Esophagus mucosa (tissue), 1 donor: ENCODE measurements at places on chromosomes 7 and 10. TPM values are rescaled to one million over a fixed set of nuclear protein-coding genes. Genes with fewer than 3 reads are reported as not detected.

Gene SLC18A3
- not detected for total RNA-seq

GRCh38 chr7:28703037-28703765 lies 254.9 kb downstream of the TRIL start:
- ATAC-seq, result no peak

DNA sequence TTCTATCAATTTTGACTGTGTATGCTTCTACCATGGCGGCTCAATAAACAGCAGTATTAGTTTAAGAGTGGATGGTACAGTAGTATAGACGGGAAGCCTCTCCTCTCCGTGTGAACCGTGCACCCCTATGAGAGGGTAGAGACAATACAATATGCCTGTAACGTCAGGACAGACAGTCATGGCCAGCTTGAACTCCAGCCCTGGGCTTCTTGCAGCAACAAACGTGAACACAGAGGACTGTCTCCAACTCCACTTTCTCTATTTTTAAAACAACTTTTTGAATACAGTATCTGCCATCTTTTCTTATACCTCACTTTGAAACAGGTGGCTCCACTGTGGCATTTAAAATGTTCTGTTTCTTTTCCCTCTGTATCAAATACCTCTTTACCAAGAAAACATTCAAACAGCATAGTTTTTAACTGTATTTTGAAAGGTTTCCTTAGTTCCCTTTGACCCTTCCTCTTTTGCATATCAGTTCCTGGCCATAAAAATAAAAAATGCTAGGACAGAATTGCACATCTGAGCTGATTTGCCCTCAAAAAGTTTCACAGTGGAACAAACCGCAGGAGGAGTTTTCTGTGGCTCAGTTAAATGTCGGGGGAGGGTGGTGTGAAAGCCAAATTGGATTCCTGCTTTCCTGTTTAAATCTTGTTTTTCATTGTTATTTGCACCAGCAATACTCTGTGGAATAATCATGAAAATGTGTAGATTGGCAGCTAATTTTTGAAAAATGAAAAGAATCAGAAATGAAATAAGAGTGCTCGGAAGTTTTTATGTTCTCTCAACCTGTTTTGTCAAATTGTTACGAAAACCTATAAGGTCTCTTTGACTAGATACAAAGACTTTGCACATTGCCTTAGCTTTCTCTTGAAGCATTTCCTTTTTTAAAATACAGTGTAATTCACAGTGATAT lies 8.0 kb downstream of the IKZF1 start:
- no peak for ATAC-seq

GRCh38 chr10:2342206-2342605 lies 604.9 kb upstream of the ADARB2 start:
- ATAC-seq, result no peak

GRCh38 chr10:49096890-49097445 lies 18.4 kb downstream of the VSTM4 start:
- no peak for ATAC-seq

Gene DGKB
- total RNA-seq, result 0.08 TPM

DNA sequence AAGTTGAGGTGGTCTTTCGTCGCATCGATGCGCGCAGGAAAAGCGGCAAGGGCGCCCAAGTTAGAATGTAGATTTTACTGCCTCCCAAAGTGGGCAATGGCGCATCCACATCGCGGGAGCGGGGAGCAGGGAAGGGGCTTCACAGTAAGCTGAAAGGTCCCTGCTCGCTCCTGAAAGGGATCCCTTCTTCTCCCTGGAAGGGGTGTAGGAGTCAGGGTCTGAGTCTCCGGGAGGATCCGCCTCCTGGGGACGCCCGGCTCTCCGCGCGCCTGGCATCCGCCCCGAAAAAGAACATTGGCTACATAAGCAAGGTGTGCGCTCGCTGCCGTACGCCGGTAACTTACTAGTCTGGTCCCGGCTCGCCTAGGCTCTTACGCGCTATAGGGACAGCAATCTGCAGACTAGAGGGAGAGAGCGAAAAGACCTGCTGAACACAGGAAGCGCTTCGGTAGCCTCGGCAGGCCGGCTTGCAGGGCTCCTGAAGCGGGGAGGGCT lies 804 bp downstream of the UNC5B start:
- peak; percentile 59 for ATAC-seq

DNA sequence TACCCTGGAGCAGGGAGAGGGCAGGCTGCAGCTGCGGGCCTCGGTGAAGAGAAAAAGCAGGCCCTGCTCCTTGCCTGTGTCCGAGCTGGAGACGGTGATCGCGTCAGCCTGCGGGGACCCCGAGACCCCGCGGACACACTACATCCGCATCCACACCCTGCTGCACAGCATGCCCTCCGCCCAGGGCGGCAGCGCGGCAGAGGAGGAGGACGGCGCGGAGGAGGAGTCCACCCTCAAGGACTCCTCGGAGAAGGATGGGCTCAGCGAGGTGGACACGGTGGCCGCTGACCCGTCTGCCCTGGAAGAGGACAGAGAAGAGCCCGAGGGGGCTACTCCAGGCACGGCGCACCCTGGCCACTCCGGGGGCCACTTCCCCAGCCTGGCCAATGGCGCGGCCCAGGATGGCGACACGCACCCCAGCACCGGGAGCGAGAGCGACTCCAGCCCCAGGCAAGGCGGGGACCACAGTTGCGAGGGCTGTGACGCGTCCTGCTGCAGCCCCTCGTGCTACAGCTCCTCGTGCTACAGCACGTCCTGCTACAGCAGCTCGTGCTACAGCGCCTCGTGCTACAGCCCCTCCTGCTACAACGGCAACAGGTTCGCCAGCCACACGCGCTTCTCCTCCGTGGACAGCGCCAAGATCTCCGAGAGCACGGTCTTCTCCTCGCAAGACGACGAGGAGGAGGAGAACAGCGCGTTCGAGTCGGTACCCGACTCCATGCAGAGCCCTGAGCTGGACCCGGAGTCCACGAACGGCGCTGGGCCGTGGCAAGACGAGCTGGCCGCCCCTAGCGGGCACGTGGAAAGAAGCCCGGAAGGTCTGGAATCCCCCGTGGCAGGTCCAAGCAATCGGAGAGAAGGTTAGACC lies 138.0 kb upstream of the STK17A start:
- ATAC-seq, result peak; percentile 33

Gene TMEM139
- 0.44 TPM for total RNA-seq

- no peak for ATAC-seq
These were observed 457.3 kb upstream of the NFE2L3 start for GRCh38 chr7:25694699-25695098.

Gene MRPL32
- 41.2 TPM for total RNA-seq

Gene LIPF
- not detected for total RNA-seq

Gene PILRA
- 2.7 TPM for total RNA-seq

GRCh38 chr7:29563590-29564495 lies at the start of gene PRR15:
TSS of gene PRR15 (plus strand) at chr7:29563835. CDS start at chr7:29566330, 2,495 bp downstream.
- peak; percentile 74 for ATAC-seq

DNA sequence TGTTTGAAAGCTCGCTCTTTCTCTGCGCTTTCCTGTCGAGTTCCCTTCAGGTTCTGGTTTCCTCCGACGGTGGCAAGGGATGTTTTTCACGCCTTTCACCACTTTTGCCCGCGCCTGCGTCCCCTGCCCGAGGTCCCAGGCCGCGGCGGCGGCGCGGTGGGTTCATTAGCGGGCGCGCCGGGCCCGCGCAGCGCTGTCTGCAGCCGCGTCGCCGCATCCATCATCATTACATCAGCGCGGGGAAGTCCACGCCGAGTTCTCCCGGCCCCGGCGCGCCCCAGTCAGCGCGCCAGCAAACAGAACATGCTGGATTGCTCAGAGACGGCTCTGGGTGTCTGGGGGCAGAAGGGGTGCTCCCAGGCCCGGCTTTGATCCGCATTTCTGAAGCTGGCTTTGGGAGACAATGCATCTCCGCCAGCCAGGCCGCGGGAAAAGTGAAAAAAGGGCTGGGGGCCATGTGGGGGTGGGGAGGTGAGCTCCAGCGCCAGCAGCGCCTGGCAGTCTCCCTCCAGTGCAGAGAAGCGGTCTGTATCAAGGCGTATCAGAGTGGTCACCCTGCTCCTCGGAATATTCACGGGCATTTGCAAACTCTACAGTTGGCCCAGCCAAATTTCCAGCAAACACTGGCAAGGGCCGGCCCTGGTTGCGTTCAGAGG lies 8.9 kb downstream of the GLI3 start:
- ATAC-seq, result no peak

Gene FAM25G
- 3.4 TPM for total RNA-seq

Gene PPP1R3A
- total RNA-seq, result not detected

Gene WNT16
- total RNA-seq, result 0.12 TPM

Gene CCDC172
- total RNA-seq, result not detected

DNA sequence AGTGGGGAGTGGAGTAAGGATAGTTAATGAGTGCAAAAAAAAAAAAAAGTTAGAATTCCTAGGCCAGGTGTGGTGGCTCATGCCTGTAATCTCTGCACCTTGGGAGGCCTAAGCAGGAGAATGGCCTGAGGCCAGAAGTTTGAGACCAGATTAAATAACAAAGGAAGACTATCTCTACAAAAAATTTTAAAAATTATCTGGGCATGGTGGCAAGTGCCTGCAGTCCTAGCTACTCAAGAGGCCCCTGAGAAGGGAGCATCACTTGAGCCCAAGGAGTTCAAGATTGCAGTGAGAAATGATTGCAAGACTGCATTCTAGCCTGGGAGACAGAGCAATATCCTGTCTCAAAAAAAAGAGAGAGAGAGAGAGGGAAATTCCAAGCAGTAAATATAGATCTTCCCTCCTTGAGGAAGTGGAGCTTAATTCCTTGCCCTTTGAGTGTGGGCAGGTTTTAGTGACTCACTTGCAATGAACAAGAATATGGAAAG lies 19.5 kb upstream of the CSTF2T start:
- ATAC-seq, result no peak

Gene PGAM2
- 2.6 TPM for total RNA-seq

- no peak for ATAC-seq
These were observed 900.3 kb upstream of the SORCS1 start for GRCh38 chr10:108064746-108065260.

DNA sequence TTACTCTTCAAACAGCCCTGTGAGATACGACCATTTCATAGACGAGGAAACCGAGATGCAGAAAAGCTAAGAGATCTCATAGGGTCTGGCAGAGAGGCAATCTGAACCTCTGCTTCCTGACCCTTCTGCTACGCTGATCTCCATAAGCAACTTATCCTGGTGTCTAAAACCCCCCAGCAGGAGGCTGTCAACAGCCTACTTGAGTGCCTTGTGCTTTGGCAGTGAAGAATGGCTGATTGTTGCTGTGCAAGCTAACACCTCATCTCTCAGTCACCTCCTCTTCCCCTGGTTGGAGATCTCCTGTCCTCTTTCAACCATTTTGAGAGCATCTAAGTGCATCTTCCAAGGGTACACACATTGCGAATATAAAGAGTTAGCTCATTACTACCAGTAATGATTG lies 86.2 kb downstream of the AOAH start:
- no peak for ATAC-seq

- no peak for ATAC-seq
These were observed 16.4 kb upstream of the PDSS1 start for GRCh38 chr10:26681076-26681475.

DNA sequence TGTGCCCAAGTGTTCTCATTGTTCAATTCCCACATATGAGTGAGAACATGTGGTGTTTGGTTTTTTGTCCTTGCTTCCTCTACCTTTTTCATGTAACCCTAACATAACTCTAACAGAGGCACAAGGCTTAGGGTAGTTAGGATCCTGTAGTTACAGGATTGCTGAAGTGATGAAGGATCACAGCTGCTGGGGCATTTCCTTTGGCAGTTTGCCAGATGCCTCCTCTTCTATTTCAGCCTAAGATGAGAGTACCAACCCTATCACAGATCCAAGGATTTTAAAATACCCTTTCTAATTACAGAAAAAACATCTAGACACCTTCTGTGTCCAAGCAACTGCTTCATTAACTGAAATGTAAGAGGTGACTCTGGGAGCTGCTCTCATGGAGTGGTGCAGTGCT lies 141.7 kb upstream of the COL1A2 start:
- ATAC-seq, result no peak

DNA sequence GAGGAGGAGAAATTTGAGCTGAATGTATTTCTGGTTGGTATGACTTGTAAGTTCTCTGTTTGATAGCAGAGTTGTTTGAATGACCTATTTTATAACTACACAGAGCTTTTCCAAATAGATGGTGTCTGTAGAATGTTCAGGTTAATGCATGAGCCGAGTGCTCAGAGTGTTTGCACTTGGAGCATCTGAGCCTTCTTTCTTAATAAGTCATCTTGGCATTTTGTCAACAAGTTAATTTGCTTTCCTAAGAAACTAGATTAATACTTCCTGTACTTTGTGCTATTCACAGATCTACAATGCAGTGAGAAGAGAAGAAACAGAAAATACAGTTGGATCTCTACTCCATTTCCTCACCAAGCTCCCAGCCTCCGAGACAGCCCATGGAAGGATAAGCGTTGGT lies 138.2 kb downstream of the PLCE1 start:
- no peak for ATAC-seq
